ENCODE measurements at places on chromosomes 13 and 19.

DNA sequence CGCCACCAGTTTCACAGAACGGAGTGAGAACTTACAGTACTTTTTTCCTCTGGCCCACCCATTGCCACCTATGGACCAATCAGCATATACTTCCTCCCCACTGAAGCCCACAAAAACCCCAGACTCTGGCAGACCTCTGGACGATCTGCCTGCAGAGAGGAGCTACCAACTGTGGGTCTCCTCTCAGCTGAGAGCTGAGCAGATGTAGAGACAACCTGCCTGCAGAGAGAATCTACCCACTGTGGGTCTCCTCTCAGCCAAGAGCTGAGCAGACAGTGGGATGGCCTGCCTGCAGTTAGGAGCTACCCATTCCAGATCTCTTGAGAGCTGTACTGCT is 69.7 kb downstream of the PIBF1 start:
- DNase-seq = no peak

DNA sequence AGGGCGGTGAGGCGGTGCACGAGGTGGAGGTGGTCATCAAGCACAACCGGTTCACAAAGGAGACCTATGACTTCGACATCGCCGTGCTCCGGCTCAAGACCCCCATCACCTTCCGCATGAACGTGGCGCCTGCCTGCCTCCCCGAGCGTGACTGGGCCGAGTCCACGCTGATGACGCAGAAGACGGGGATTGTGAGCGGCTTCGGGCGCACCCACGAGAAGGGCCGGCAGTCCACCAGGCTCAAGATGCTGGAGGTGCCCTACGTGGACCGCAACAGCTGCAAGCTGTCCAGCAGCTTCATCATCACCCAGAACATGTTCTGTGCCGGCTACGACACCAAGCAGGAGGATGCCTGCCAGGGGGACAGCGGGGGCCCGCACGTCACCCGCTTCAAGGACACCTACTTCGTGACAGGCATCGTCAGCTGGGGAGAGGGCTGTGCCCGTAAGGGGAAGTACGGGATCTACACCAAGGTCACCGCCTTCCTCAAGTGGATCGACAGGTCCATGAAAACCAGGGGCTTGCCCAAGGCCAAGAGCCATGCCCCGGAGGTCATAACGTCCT is 9.4 kb upstream of the PROZ start:
- DNase-seq = no peak

GRCh38 chr13:99741960-99742359 is 229.6 kb downstream of the ZIC5 start:
- DNase-seq = no peak

DNA sequence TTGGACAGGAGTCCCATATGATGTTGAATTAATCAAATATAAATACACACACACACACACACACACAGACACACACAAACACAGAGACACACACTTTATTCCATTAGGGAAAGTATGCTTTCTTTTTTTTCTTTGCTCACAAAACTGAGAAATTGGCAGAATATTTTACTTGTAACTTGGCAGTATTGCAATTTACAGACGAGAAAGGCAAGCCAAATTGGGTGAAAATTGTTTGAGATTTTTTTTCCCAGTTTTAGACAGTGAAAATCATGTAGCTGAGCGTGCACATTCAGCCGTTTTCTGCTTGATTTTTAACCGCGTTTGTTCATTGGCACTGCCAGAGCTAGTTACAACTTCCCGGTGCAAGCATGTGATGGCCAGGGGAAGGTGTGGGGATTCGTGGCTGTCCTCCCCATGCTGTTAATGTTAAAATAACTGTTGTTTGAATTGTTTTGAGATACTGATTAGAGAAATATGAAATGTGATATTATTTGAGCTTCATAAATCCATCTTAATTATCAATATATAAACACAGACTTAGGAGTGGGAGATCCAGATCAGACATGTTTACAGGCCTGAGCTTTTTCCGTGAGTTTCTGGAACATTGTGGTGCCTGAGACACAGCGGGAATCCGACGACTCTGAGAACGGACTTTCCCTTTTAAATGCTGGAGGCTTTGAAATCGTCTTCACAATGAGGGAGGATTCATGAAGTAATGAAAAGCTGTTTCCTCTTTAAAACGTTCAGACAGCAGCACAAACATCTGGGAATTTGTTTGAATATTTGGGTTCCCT is 125.5 kb downstream of the KCNRG start:
- no peak for DNase-seq

GRCh38 chr13:78382491-78382890 is 220.9 kb downstream of the POU4F1 start:
- no peak for DNase-seq

GRCh38 chr13:83557845-83558244 is 324.4 kb downstream of the SLITRK1 start:
- no peak for DNase-seq

GRCh38 chr19:19040417-19040816 is 7.0 kb downstream of the ARMC6 start:
- no peak for DNase-seq

DNA sequence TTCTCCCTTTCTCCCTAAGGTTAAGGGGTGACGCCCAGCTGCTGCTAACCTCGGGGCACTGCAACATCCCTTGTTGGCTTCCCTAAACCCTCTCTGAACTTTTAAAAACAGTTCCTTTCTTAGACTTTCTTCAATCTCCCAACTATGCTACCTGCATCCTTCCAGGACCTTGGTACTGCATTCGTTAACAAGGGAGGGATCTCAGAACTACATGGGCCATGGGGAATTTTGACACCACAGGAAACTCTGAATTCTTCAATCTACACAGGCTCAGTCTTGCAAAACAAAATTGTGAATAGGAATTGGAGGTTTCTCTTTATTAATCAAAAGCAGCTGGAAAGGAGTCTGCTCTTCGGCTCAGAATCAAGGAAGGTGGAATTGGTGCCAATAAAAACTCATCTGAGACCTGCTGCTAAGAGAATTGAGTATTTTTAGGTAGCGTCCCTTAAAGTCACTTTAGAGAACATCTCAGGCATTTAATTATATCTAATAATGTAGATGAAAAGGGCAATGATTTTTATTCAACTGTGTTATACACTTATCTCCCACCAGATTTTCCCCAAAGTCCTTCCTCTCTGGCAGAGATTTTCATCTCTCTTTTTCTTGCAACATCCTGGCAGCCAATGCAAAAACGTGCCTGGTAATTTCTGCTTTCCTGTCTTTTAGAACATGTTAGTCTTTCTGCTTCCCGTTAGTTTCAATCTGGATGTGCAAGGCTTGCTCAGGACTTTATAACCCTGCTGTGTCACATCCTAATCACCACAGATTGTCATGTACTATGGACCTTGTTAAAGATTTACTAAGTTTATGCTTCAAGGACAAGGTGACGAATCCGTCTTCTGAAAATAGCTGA is 69.1 kb upstream of the SLC15A1 start:
- no peak for DNase-seq

DNA sequence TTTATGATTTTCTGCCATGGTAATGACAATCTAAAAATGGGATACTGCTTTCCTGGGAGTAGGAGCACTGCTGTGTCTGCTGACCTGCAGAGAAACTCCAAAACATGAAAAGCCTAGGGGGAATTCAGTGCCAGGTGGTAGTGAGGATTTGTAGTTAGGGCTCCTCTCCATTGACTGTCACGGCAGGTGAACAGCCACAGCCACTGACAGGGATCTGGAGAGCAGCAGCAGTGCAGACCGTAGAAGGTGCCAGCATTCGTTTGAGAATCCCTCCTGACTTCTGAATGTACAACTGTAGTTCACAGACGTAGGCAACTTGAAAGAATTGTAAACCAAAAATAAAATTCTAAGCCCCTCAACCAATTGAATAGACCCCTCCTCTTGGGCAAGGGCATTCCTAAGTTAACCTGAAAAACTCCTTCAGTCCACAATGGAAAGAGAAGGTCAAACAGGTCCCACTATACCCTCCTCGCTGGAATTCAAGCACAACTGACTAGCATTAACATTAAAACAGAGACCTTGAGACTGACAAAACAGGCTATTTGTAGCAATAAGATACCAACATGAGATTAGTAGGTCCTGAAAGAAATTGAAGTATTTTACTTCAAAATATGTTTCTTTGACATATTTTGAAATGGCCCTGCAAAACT is 1328.8 kb downstream of the OLFM4 start:
- DNase-seq = no peak

- DNase-seq = peak; percentile 15
These were observed 29.1 kb downstream of the VAV1 start for GRCh38 chr19:6801485-6802086.

DNA sequence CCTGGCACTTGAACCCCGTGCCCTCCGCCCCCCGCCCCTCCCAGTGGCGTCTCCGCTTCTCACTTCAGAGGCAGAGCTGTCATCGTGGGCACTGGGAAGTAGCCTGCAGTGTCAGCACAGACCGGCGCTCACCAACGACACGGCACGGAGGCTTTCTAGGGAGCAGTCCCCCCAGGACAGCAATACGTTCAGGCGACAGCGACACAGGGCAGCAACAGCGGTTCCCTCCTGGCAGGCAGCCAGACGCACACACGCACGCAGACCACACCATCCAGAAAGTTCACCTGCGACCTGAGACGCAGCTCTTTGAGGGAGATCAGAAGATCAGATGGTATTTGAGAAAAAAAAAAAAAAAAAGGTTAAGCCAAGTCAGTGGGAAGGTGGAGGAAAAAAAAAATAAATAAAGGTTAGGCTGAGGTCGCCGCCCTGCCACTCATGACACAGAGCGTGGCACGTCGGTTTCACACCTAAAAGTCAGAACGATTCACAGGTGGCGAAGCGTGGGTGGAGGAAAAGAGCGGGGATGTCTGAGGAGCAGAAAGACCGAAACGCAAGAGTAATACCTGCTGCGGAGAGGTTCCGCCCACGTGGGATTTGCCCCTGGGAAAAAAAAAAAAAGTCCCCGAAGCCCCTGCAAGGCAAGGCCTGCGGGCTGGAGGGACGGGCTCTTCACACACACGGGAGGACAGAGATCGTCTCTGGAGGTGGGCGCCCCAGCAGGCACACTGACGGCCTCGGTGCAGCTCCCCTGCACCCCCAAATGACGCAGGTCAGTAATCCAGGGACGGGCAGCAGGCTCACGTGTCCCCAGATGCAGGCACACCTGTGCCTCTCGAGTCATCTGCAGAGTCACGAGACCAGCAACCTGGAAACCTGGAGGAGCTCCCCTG is 94.5 kb downstream of the GNG7 start:
- peak; percentile 45 for DNase-seq

- peak; percentile 93 for DNase-seq
These were observed at the start of gene ZNF429 for GRCh38 chr19:21505459-21506451. Gene ZNF429, plus strand, starts transcription at chr19:21505602. Its CDS starts 170 bp downstream, at chr19:21505772.

DNA sequence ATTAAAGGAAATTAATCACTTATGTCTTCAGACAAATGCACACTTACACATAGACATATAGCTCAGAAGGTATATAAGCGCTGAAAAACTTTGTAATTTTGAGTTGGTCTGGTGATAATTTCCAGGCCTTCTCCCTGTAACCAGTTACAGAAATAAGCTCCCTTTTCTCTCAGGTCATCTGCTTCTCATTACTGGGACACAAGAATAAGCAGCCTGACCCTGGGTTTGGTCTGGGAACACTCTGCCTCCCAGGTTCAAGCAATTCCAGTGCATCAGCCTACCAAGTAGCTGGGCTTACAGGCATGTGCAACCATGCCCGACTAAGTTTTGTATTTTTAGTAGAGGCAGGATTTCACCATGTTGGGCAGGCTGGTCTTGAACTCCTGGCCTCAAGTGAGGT is 274.5 kb downstream of the LMO7 start:
- DNase-seq = no peak

GRCh38 chr13:87333599-87333998 is 337.6 kb upstream of the SLITRK5 start:
- no peak for DNase-seq

- DNase-seq = no peak
These were observed 116.4 kb downstream of the TSHZ3 start for GRCh38 chr19:31232871-31233270.

DNA sequence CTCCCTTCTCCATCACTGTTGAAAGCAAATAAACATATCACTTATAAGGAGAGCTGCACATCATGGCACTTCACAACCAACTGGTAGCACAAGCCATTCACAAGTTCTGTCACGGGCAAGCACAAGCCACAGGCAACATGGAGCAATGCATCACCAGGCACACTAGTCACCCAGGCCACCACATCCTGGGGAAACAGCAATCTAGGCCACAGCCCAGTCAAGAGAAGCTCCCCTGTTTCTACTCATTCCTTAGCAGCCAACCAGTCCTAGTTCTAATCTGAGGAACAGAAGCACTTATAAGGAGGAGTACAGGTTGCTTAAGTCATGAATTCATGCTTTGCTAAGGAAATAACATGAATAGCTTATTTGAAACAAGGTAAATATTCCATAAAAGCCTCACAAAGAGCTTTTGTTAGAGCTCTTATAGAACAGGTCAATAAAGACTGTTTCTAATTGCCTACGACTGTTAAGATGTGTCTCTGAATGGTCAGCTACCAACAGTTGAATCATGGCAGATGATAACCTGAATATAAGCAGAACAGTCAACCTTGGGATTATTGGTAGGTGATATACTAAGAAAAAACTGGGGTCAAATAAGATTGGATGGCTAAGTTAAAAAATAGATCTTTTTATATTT is 169.0 kb downstream of the TBC1D4 start:
- DNase-seq = no peak

DNA sequence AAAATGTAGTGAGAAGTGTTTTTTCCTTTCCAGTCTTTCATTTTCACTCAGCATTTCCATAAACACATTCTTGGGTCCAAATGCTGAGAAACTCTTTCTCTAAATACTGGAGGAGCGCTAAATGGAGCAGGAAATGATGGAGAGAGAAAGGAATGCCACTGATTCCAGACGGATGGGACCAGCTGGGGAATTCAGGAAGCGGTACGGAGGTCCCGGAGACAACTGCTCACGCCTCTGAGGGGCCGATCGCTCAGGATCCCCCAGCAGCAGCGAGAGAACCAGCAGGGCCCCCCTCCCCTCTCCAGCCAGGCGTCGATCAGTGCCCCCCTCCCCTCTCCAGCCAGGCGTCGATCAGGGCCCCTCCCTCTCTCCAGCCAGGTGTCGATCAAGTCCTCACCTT is 13.2 kb downstream of the RASA3 start:
- DNase-seq = no peak

DNA sequence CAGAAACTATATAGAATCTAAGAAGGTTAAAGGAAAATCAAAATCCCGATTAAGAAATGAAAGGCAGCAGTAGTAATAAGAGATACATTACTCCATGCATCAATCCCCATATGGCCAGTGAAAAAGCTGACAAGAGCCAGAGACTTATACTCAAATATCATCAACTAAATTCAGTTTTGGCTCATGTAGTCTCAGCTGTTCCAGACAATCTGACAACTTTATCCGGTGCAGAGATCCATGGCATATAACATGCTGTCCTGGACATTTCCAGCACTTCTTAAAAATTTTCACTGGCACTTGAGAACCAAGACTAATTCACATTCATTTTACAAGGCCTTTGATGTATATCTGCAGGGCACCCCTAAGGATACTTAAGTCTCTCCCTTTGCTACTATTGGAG is 255.7 kb upstream of the KLHL1 start:
- DNase-seq = no peak

DNA sequence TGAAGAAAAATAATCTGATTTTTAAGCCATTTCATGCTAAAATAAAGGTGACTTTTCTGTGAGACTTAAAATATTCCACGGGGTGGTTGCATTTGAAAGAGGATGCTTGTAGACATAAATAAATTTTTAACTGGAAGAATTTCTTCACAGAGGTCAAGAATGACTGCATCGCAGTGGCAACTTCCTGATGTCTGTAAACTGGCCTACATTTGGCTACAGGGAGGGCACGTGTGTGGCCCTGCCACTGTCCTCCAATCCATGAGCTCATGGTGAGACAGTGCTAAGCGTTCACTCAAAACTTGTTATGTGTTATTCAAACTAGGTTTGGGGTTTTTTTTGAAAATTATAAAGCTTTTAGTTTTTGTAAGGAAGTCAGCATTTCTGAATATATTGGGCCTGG is 1089.3 kb downstream of the EFNB2 start:
- no peak for DNase-seq

- no peak for DNase-seq
These were observed 171.4 kb downstream of the FOXO1 start for GRCh38 chr13:40494946-40495620.

Measured in BE2C (cell line).